K562 (cell line): ENCODE measurements at places on chromosomes 7 and 10.

GRCh38 chr10:73892310-73893030 is 18.1 kb upstream of the CAMK2G start:
- no peaks in the 10 kb centered on the region for H3K27me3 ChIP-seq
- no peak overlapping the region for H3K27ac ChIP-seq
- H3K36me3 ChIP-seq: no peaks in the 10 kb centered on the region
- no peak for DNase-seq
- no peak overlapping the region for H3K4me3 ChIP-seq
- peaks cover 25% of the 10 kb centered on the region for H3K4me1 ChIP-seq

DNA sequence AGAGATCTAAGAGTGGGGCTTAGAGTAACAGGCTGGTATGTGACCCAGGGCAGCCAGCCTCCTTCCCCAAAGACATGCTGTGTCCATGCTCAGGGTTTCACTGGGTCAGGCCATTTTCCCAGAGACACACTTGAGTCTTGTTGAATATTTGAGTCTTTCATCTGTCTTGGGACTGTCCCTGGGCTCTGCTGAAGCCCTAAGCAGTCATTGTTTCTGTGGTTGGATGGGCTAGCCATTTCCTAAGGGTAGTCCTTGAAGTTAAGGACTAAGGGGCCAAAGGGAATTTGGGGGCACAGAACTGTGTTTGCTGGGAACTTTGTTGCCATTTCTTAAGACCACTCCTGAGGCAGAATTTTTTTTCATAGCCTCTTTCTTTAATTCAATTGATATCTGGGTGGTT is 98.4 kb upstream of the SAMD8 start:
- H3K4me3 ChIP-seq: no peak overlapping the region
- no peak for DNase-seq
- H3K36me3 ChIP-seq: no peaks in the 10 kb centered on the region
- H3K27me3 ChIP-seq: no peaks in the 10 kb centered on the region

DNA sequence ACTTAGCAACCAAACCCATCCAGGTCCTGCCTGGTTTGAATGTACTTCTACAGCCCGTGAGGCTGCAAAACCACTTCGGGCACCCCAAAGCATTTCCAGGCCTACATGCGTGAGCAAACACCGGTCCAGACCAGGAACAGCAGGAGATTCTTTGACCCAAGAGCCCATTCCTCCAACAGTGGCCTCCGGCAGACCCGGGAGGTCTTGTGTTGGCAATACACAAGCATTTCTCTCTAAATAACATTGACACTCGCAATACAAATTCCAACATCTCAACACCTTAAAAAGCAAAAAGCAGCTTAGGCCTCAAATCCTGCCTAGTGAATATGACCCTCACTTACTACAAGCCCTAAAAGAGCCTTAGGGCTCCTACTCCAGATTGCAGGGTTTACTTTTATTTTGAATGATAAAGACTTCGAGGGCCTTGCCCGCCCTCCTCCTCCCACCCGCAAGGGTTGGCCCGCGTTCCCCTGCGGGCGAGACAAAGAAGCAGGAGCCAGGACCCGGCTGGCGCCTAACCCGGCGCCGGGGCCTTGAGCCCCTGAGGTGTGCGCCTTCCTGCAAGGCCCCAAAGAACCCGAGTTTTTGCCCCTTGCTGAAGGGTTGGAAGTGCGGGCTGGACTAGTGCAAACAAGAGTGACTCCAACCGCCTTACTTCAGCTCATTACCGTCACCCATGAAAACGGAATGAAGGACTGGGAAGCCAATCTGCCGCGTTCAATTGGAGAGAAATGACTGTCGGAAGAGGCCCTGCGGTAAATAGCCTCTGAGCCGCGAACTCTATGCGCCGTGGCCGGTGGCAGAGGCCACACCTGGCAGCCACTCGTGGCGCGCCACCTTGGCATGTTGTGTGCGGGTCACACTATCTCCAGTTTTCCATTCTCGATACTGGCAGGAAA is 3.4 kb upstream of the DLX6 start:
- peaks cover 70% of the 10 kb centered on the region for H3K27me3 ChIP-seq
- H3K36me3 ChIP-seq: no peaks in the 10 kb centered on the region
- no peak for DNase-seq
- no peak overlapping the region for H3K27ac ChIP-seq
- peaks cover 10% of the 10 kb centered on the region; the same call in 1 of the 2 replicates for H3K4me1 ChIP-seq

DNA sequence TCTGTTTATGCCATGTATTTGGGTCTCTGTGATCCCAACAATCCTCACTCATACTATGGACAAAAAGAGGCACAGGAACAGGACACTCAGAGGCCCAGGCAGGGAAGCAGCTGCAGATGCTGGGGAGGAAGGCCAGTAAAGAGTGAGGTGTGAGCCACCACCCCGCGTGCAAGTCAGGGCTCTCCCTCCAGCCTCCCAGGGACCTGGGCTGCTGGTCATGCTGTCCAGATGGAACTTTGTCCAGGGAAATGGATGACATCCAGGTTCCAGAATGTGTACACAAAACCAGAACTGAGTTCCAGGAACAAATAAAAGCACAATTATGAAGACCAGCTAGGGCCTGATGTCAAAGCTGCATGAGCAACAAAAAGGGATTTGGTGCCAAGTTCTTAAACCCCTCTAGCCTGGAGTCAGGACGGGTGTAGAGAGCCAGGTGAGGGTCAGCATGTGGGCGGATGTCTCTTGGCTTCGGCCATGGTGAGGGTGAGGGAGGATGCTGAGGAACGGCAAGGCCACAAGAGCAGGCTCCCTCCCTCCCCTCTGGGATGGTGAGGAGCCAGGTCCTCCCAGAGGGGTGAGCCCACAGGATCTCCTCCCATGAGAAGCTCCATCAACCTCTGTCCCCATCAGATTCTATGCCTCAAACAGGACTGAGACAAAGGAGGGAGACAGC is 739.7 kb downstream of the PARD3 start:
- DNase-seq: no peak
- no peaks in the 10 kb centered on the region for H3K36me3 ChIP-seq
- H3K27ac ChIP-seq: no peak overlapping the region
- no peak overlapping the region for H3K4me3 ChIP-seq
- no peaks in the 10 kb centered on the region for H3K4me1 ChIP-seq

- H3K27me3 ChIP-seq: peaks cover 31% of the 10 kb centered on the region
- H3K4me1 ChIP-seq: no peaks in the 10 kb centered on the region
- DNase-seq: no peak
- H3K27ac ChIP-seq: no peak overlapping the region
These were observed 325.5 kb downstream of the GRID1 start for GRCh38 chr10:86041116-86041515.

GRCh38 chr7:133355325-133355708 is 102.4 kb downstream of the EXOC4 start:
- no peak for DNase-seq
- 0 out of 3 replicates have a peak, but pooled peaks cover 3% of the 10 kb centered on the region for H3K36me3 ChIP-seq
- H3K27ac ChIP-seq: peak overlapping the region; percentile 19; the same call in 1 of the 3 replicates
- H3K4me1 ChIP-seq: no peaks in the 10 kb centered on the region

DNA sequence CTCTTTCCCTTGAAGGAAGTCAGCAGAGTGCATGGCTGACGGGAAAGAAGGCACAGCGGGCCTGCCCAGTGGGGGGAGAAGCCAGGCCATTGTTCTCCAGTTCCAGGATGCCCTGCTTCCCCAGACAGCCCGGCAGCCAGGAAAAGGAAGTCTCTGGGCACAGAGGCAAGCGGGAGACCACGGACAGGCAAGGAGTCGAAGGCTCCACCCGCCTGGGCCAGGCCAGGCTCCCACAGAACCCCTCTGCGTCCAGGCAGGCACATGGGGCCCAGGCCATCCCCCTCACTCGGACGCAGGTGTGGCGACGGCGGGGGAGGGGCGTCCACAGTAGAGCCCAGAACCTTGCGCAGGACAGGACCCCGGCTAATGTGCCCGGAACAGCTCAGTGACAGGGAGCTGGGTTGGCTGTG is 8.7 kb downstream of the GPR146 start:
- H3K4me1 ChIP-seq: peaks cover 20% of the 10 kb centered on the region
- no peak overlapping the region for H3K27ac ChIP-seq
- H3K27me3 ChIP-seq: no peaks in the 10 kb centered on the region
- no peak for DNase-seq

DNA sequence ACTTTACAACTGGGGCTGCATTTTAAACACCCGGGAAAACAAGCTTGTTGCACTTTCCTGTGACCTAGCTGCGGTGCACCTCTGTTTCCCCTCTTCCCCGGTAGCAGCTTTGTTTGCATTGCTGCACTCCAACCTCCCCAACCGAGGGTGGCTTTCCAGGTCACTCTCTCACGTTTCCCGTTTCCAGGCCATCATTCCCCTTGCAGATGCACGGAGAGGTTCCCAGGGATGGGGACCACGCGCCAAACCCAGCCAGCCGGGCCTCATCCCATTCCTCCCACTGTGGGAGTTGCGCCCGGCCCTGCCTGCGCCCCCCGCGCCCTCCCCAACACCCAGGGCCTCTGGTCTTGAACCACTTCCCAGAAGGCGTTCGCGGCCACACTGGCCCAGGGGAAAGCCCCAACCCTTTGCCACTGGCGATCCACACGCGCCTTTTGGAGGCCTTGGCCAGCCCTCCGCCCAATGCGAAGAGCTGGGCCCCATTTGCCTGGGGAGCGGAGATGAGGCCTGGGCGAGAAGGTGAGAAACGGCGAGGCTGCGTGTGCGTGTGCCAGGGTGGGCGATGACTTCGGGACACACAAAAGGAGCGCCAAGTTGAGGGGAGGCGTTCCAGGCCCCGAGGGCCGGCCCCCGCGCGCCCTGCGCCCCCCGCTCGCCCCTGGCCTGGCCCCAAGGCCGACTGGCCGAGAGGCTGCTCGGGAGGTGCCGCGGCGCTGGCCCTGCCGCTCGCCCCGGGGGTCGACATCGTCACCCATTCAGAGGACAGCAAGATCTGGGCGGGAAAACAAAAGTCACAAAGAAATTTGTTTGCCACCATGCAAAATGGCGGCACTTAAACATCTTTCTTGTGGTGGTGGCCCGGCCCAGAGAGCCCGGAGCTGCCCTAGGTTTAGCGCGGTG is 15.9 kb downstream of the SKIDA1 start:
- peaks cover 7% of the 10 kb centered on the region; the same call in 2 of the 3 replicates for H3K4me1 ChIP-seq
- no peak overlapping the region for H3K4me3 ChIP-seq
- H3K27me3 ChIP-seq: no peaks in the 10 kb centered on the region
- no peak for DNase-seq

GRCh38 chr10:87862679-87863052 is 667 bp downstream of the KLLN start:
- DNase-seq: peak; percentile 29
- 0 out of 3 replicates have a peak, but pooled peaks cover 2% of the 10 kb centered on the region for H3K36me3 ChIP-seq
- H3K4me3 ChIP-seq: peak overlapping the region; percentile 88
- H3K27me3 ChIP-seq: no peaks in the 10 kb centered on the region
- peak overlapping the region; percentile 79 for H3K27ac ChIP-seq
- peaks cover 11% of the 10 kb centered on the region for H3K4me1 ChIP-seq

DNA sequence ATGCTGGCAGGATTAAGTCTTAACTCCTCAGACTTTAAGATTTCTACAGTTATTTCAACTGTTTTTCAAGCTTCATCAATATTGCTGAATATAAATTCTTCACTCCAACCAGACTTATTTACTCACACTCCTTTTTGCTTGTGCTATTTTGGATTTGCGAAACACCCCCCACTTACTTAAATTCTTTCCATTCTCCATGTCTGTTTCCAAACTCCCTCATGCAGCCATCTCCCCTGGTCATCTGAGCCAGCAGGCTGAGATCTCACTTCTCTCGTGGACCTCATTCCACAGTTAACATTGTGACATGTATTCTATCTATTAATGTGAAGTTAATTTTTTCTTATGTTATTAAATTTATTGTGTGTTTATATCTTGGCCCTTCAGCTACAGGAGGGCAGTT is 188.9 kb upstream of the HDAC9 start:
- H3K4me1 ChIP-seq: no peaks in the 10 kb centered on the region; the same call in 2 of the 3 replicates
- H3K4me3 ChIP-seq: no peak overlapping the region

- no peaks in the 10 kb centered on the region for H3K36me3 ChIP-seq
- H3K4me3 ChIP-seq: no peak overlapping the region
- H3K27me3 ChIP-seq: peaks cover 6% of the 10 kb centered on the region; the same call in 2 of the 3 replicates
- no peak for DNase-seq
- no peaks in the 10 kb centered on the region for H3K4me1 ChIP-seq
- no peak overlapping the region for H3K27ac ChIP-seq
These were observed 58.4 kb downstream of the MET start for GRCh38 chr7:116730097-116731022.

- H3K4me1 ChIP-seq: no peaks in the 10 kb centered on the region
- no peak for DNase-seq
- no peak overlapping the region for H3K4me3 ChIP-seq
- no peaks in the 10 kb centered on the region for H3K36me3 ChIP-seq
- H3K27me3 ChIP-seq: no peaks in the 10 kb centered on the region
These were observed 164.4 kb downstream of the TPK1 start for GRCh38 chr7:144671429-144671828.

DNA sequence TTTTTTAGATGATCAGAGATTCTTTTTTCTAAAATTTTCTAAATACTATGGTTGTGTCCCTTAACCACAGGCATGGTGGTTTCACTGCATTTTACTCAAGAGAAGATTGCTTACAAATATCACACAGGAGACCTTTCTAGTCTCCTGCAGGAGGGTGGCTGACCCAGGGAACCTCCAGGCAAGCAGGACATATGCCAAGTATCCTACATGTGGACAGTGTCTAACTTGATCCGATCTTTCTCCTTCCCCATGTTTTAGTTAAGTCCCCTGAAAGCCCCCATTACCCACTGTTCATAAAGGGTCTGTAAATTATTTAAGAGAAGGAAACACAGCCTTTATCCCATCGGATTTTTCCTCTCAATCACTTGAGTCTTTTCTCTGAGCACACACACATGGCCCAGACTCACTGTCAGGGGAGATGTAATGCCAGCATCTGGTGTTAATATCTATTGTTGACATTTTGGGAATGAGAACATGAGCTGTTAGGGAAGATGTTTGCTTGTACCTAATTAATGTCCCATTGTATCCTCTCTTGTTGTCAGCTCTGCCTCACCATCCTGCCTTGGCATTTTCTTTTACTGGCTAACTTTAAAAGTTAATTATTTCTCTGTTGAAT is 755.2 kb downstream of the AUTS2 start:
- H3K36me3 ChIP-seq: no peaks in the 10 kb centered on the region
- H3K27ac ChIP-seq: no peak overlapping the region
- 0 out of 2 replicates have a peak, but pooled peaks cover 4% of the 10 kb centered on the region for H3K27me3 ChIP-seq
- DNase-seq: no peak

GRCh38 chr7:38681882-38682281 is 50.7 kb upstream of the AMPH start:
- no peak overlapping the region for H3K27ac ChIP-seq
- H3K27me3 ChIP-seq: peaks cover 16% of the 10 kb centered on the region
- no peaks in the 10 kb centered on the region for H3K36me3 ChIP-seq
- no peaks in the 10 kb centered on the region for H3K4me1 ChIP-seq
- no peak for DNase-seq
- no peak overlapping the region for H3K4me3 ChIP-seq

GRCh38 chr7:159017741-159018140 is 126.9 kb downstream of the VIPR2 start:
- no peak overlapping the region for H3K4me3 ChIP-seq
- no peak overlapping the region for H3K27ac ChIP-seq
- DNase-seq: no peak
- peaks cover 17% of the 10 kb centered on the region for H3K36me3 ChIP-seq
- no peaks in the 10 kb centered on the region; the same call in 2 of the 3 replicates for H3K27me3 ChIP-seq
- H3K4me1 ChIP-seq: peaks cover 36% of the 10 kb centered on the region

DNA sequence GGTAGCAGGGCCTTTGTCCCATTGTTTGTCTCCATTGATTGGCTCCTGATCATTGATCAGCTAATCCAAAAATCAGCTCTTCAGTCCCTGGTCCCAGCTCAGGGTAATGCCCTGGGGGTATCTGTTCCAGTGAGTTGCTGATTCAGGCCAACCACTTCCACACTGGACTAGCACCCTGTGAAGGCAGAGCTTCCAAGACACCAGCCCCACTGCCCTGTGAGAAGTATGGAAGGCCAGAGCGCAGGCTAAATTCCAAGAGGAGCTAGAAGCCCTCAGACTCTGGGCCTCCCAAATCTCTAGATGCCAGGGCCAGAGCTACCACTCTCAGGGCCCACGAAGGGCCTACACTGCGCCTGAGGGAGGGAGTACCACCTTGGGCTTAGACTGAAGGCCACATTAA is 10.4 kb downstream of the TMEM72 start:
- no peak overlapping the region for H3K4me3 ChIP-seq
- no peak overlapping the region for H3K27ac ChIP-seq
- no peak for DNase-seq
- peaks cover 42% of the 10 kb centered on the region for H3K27me3 ChIP-seq
- H3K36me3 ChIP-seq: no peaks in the 10 kb centered on the region
